ENCODE measurements at places on chromosomes 12 and 14. TPM values are rescaled to one million over a fixed set of nuclear protein-coding genes. Genes with fewer than 3 reads are reported as not detected.

Gene ARID2
- 25.0 TPM for total RNA-seq

Gene ARMH4
- 4.2 TPM for total RNA-seq

Gene PRIMA1
- 0.08 TPM for total RNA-seq

Gene OR4M1
- total RNA-seq: not detected

DNA sequence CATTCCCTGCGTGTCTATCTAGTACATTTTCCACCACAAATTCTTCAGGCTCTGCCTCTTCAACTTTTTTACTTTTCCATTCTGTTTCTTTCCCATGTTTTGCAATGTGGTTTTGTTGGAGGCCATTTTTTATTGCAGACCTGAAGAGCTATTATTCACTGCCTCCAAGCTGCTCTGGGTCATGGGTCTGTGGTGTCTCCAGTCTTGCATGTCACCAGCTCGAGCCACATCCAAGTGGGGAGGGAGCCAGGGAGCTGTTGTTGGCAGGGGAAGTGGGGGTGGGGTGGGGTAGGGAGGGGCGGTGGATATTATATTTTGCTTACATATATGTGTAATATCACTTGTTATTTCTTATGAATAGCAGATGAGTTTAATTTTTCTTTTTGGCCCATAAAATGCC, 69.1 kb downstream of the VEZT start:
- DNase-seq: no peak

DNA sequence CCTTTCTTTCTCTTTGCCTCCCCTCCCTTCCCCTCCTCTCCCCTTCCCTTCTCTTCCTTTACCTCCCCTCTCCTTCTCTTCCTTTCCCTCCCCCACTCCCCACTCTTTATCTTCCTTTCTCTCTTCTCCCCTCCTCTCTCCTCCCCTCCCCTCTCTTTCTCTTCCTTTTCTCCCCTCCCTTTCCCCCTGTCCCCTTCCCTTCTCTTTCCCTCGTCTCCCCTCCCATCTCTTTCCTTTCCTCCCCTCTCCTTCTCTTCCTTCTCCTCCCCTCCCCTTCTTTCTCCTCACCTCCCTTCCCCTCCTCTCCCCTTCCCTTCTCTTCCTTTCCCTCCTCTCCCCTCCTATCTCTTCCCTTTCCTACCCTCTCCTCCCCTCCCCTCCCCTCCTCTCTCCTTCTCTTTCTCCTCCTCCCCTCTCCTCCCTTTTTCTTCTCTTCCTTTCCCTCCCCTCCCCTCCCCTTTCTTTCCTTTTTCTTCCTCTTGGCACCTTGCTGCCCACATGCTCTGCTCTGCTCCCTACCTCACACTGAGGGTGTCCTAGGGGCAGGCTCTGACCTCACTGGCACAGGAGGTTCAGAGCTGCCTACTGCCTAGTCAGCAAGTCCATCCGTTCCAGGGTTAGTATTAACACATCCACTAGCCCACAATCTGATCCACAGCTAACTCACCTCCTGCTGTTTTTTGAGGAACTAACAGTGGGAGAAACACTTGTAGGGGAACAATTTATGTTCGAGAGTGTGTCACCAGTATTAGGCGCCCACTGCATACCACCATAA, 101.0 kb downstream of the NUAK1 start:
- no peak for DNase-seq

DNA sequence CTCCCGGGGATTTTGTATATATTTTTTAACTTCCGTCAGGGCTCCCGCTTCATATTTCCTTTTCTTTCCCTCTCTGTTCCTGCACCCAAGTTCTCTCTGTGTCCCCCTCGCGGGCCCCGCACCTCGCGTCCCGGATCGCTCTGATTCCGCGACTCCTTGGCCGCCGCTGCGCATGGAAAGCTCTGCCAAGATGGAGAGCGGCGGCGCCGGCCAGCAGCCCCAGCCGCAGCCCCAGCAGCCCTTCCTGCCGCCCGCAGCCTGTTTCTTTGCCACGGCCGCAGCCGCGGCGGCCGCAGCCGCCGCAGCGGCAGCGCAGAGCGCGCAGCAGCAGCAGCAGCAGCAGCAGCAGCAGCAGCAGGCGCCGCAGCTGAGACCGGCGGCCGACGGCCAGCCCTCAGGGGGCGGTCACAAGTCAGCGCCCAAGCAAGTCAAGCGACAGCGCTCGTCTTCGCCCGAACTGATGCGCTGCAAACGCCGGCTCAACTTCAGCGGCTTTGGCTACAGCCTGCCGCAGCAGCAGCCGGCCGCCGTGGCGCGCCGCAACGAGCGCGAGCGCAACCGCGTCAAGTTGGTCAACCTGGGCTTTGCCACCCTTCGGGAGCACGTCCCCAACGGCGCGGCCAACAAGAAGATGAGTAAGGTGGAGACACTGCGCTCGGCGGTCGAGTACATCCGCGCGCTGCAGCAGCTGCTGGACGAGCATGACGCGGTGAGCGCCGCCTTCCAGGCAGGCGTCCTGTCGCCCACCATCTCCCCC, 777 bp downstream of the ASCL1 start:
- no peak for DNase-seq

- DNase-seq: no peak
These were observed 124.9 kb upstream of the SYT1 start for GRCh38 chr12:78739653-78740052.

DNA sequence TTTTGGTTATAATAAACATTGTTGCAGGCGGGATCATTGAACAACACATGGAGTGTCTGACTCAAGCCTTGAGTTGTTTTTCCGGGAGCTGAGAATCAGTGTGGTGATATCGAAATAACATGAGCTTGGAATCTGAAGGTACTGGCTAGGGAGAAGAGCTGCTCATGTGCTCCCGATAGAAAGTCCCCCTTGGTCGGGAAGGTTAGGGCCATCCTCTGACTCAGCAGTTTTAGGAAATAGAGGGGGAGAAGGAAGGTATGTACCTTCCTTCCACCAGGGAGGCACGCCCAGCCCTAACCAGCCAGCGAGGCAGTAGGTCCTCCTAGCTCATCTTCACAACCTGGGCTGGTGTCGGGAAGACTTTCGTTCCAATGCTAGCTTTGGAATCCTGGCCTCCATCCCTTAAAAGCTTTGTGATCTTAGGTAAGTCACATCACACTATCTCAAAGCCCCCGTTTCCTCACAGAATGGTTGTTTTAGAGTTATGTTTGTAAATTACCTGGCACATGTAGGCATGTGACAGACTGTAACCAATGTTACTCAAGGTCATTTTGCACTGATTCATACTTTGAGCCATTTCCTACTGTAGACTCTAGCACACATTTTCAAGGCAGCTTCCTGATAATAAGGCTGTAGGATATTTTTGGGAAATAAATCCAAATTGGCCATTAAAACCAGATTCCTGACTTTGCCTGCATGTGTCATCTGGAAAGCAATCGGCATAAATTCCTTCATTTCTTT, 1.9 kb upstream of the RAB35 start:
- peak; percentile 51 for DNase-seq

DNA sequence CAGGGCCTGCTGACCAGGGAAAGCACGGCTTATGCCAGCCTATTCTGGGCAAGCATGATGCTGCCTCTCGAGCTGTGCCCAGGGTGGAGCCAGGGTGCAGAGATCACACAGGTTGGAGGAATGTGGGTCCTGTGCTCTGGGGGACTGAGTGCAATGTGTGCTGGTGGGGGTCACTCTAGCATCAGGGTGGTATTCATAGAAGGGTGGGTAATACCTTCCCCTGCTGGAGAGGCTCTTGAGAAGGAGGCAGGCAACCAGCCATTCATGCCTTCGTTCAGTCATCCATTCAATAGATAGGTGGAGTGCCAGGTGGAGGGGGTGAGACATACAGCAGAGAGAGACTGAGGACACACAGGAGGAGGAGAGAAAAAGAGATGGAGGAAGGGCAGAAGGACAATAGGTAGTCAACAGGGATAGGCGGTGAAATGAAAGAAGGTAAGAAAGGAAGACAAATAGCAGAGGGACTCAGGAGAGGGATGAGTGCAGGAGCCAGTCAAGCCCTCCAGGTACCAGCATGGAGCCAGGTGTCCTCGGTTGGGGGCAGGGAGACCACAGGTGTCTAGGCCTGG, 5.2 kb upstream of the ZNF385A start:
- DNase-seq: no peak

DNA sequence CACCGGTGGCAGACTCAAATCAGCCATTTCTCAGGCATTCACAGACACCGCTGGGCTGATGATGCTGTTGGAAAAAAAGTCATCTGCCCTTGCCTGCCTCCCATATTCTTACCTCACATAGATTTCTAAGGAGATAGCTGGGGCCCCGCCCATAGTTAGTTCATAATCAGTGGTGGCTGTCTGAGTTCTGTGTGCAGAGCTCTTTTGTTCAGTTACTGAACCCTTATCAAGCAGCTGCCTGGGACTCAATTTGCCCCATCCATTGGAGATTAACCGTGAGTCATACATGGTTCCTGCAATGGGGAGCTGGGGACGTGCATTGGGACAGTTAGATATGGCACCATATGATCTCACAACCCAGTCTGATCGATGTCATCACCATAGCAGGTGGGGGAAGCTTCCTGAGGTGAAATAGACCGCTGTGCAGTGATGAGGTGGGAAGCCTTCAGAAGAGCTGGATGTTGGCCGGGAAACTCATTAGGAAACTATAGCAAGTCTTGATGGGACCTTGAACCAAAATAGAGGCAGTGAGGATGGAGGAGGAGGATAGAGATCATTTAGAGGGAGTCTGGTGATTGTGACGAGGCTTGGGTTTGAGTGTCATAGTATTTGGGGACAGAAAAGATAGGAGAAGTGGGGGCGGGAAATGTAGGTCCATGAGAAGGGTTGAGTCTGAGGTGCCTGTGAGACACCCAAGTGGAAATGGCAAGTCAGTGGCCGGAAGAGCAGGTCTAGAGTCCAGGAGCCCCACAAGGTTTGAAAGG, 147.8 kb downstream of the GCH1 start:
- DNase-seq: no peak
